Activated CD8-positive, alpha-beta T cell treated with anti-CD3 and anti-CD28 coated beads, Interleukin-2, amount 10 ng/mL, durations not matched to agents 7 days and 5 days (primary cell): ENCODE measurements at places on chromosomes 1 and 21. TPM values are rescaled to one million over a fixed set of nuclear protein-coding genes. Genes with fewer than 3 reads are reported as not detected.

DNA sequence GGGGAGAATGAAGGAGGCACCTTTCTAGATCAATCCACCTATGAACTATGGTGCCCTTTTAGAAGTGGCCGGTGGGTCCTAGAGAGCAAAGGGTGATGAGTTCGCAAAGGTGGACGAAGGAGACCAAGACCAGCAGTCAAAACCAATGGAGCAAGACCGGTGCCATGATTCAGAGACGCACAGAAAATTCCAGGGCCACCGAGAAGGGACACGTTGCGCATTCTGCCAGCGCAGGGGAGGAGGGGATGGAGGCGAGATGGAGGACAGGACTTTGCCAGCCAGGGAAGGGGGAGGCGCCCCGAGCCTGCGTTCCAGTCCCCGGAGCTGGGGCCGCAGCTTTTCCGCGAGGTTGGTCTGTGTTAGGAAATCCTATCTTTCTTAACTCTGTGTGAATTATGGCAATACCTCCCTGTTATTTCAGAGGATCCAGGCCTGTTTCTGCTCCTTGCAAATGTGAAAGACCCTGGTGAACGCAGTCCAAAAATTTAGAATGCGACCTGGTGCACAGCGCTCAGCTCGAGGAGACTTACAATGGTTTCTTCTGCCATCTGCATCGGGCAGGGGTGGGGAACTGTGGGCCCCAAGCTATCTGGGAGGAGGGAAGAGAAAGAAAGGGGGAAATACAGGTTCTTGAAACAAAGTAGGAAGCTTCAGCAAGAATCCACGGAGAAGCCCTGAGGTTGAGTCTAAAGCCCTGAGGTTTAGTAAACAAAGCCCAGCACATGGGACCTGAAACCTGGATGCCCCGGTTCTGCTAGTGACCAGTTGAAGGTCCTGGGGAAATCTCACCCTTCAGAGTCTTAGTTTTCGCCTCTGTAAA, 129.4 kb downstream of the MRPS6 start:
- peaks cover 60% of the 10 kb centered on the region for H3K4me1 ChIP-seq
- peaks cover 6% of the 10 kb centered on the region for H3K36me3 ChIP-seq
- no peak for DNase-seq
- H3K27ac ChIP-seq, result no peak overlapping the region
- no peaks in the 10 kb centered on the region for H3K27me3 ChIP-seq
- peak overlapping the region; percentile 73 for H3K4me3 ChIP-seq

- peak; percentile 71 for DNase-seq
- peaks cover 29% of the 10 kb centered on the region for H3K4me1 ChIP-seq
- peak overlapping the region; percentile 42 for H3K4me3 ChIP-seq
- H3K27me3 ChIP-seq, result peaks cover 48% of the 10 kb centered on the region
- H3K27ac ChIP-seq, result no peak overlapping the region
These were observed 3.4 kb downstream of the ADGRB2 start for GRCh38 chr1:31760471-31761470.

GRCh38 chr1:17134034-17134433, 14.8 kb upstream of the PADI2 start:
- no peaks in the 10 kb centered on the region for H3K4me1 ChIP-seq
- DNase-seq, result no peak
- peaks cover 15% of the 10 kb centered on the region for H3K27me3 ChIP-seq
- no peaks in the 10 kb centered on the region for H3K36me3 ChIP-seq
- H3K27ac ChIP-seq, result no peak overlapping the region

DNA sequence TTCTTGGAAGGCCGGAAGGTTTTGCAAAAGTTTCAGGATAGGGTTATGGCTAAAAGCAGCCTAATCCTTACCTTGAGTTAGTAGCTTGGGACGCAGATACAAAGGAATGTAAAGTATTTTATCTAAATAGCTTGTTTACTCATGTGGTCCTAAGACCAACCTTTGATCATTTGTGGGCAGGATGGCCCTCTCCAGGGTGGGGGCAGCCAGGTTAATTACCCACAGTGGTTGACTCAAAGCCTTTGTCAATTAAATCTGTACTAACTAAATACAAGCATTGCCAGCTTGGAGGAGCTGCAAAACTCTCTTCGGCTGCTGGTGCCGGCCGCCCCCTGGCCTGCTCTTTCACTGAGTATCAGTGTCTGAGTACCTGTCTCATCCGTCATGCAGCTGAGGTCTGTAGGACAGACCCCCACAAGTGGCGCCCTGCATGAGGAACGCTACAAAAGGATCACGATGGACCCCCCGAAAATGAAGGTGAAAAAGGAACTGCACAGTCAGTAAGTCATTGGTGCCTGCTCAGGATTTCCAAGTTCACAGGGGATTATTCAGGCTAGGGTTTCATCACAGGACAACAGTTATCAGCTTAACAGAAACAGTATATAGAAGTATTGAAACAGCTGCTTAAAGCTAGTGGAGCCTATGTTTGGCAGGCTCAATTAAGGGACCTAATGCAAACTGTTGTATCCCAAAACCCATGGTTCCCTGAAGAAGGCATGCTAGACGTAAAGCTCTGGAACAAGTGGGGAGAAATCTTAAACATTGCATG, 212.5 kb upstream of the MAP1LC3C start:
- H3K27ac ChIP-seq, result no peak overlapping the region
- H3K4me1 ChIP-seq, result no peaks in the 10 kb centered on the region
- H3K36me3 ChIP-seq, result no peaks in the 10 kb centered on the region
- H3K4me3 ChIP-seq, result no peak overlapping the region

DNA sequence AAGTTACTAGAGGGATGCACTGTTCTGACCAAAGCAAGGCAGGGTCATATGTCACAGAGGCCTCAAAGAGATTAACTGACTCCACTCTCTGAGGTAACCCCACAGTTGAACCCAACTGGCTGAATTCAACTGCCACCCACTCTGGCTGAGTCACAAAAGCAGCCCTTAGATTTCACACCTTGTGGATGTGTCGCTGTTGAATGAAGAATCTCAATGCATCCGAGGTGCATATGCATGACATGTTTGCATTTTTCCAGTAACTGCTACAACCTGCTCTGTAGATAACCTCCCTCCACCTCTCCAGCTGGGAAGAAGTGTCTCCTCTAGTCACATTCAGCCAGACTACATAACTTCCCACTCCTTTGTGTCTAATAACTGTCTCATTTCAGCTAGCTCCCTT, 27.9 kb upstream of the KIF21B start:
- peaks cover 8% of the 10 kb centered on the region for H3K27me3 ChIP-seq
- DNase-seq, result no peak
- no peak overlapping the region for H3K4me3 ChIP-seq
- H3K27ac ChIP-seq, result no peak overlapping the region

DNA sequence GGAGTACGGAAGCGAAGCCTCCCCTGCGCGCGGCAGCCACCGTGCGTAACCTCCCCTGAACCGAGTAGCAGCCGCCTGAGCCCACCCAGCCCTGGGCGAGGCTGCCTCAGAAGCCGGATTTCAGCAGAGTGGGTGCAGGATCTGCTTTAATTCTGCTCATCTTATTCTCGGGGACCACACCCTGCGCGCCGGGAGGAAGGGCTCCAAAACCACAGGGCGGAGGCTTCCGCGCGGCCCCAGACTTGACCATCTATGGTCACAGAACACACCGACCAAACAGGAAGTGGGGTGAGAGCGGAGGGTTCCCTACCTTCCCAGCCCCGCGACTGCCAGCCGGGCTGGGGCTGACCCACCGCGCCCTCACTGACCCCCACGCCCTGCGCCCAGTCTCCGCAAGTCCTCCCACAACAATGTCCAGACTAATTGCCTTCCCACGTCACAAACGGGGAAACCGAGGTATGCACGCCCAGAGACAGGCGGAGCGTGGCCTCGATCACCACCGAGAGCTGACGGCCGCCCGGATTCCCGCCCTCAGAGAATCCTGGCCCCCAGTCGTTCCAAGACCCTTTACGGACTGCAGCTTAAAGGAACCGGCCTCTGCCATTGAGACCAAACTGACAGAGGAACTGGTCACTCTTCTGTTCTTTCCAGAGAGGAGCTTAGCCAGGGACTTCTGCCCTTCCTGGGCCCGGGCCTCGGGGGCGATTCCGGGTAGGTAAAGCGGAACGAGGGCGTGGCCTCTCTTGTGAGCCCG, 595 bp upstream of the CAP1 start:
- peak overlapping the region; percentile 99 for H3K27ac ChIP-seq
- no peaks in the 10 kb centered on the region for H3K27me3 ChIP-seq
- peak; percentile 94 for DNase-seq
- H3K4me3 ChIP-seq, result peak overlapping the region; percentile 93
- peaks cover 56% of the 10 kb centered on the region for H3K4me1 ChIP-seq

The AMY1B gene
- total RNA-seq, result not detected

- H3K27me3 ChIP-seq, result peaks cover 60% of the 10 kb centered on the region
- peak overlapping the region; percentile 68 for H3K4me3 ChIP-seq
- peak; percentile 50 for DNase-seq
- H3K36me3 ChIP-seq, result no peaks in the 10 kb centered on the region
- H3K27ac ChIP-seq, result no peak overlapping the region
These were observed 1.7 kb upstream of the RIPK4 start for GRCh38 chr21:41768437-41769042.

The SPRR3 gene
- not detected for total RNA-seq

GRCh38 chr1:67830226-67830625, 3.0 kb downstream of the GNG12 start:
- no peaks in the 10 kb centered on the region for H3K36me3 ChIP-seq
- peaks cover 26% of the 10 kb centered on the region for H3K4me1 ChIP-seq
- peaks cover 55% of the 10 kb centered on the region for H3K27me3 ChIP-seq
- DNase-seq, result no peak
- no peak overlapping the region for H3K4me3 ChIP-seq

The OR14C36 gene
- not detected for total RNA-seq

GRCh38 chr1:116388122-116388521, 15.1 kb downstream of the ATP1A1 start:
- no peak overlapping the region for H3K27ac ChIP-seq
- H3K36me3 ChIP-seq, result peaks cover 86% of the 10 kb centered on the region
- no peak for DNase-seq
- no peaks in the 10 kb centered on the region for H3K27me3 ChIP-seq

The SLC25A34 gene
- 1.6 TPM for total RNA-seq

DNA sequence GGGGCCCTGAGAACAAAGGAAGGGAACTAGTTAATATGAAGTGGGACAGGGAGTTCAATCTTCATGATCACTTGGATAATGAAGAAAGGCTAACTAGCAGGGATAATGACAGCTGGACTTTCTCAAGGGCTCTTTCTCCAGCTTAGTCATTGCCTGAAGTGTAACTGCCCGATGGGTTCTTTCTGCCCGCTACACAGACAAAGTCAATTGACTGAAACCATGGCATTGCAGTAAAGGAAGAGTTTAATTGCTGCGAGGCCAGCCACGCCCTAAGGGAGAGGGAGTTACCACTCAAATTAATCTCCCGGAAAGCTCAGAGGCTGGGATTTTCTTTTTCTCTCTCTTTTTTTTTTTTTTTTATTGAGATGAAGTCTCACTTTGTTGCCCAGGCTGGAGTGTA, 16.6 kb upstream of the SLC2A5 start:
- H3K27me3 ChIP-seq, result peaks cover 40% of the 10 kb centered on the region
- H3K36me3 ChIP-seq, result no peaks in the 10 kb centered on the region
- H3K4me1 ChIP-seq, result peaks cover 23% of the 10 kb centered on the region
- DNase-seq, result no peak
- H3K27ac ChIP-seq, result no peak overlapping the region

The C8A gene
- total RNA-seq, result not detected

DNA sequence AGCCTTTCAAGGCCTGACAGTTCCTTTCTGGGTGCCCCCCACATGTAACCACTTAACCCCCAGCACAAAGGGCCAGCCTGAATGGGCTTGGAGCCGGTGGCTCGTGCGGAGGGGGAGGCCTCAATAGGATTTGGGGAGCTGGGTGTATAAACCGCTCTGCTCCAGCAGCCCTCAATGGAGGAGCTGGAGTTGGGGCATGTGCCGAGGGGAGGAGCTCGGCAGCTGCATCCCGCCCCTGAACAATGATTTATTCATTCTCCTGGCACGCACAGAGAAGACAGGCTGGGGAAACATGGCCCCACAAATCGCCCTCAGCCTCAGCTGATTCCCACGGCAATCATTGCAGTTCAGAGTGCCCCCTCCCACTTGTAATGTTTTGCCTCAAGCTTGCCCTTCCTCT, 6.9 kb upstream of the C1orf216 start:
- H3K27me3 ChIP-seq, result no peaks in the 10 kb centered on the region
- H3K4me1 ChIP-seq, result peaks cover 3% of the 10 kb centered on the region
- H3K4me3 ChIP-seq, result no peak overlapping the region
- H3K27ac ChIP-seq, result no peak overlapping the region

DNA sequence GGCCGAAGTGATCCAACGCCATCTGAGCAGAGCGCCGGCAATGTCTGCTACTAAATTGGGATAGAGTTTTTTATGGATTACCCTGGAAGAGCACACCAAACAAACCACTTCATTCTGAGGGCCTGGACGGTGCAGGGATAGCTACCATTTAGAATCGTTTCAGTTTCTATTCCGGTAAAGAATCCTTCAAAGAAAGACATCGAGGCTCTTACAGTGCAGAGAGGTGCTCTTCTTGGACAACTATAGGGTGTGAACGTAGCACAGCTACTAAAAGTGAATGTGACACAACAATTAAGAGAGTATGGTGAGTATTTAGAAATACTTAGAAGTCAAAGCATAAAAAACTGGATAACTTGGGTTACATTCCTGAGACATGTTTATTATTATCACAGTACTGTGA, 16.1 kb downstream of the HIVEP3 start:
- DNase-seq, result peak; percentile 13
- H3K4me3 ChIP-seq, result no peak overlapping the region
- H3K36me3 ChIP-seq, result peaks cover 3% of the 10 kb centered on the region
- H3K27ac ChIP-seq, result peak overlapping the region; percentile 69

The S100A4 gene
- total RNA-seq, result 665 TPM

GRCh38 chr1:6635910-6636760, 11.5 kb downstream of the THAP3 start:
- H3K4me1 ChIP-seq, result no peaks in the 10 kb centered on the region
- DNase-seq, result no peak
- no peaks in the 10 kb centered on the region for H3K27me3 ChIP-seq
- no peak overlapping the region for H3K4me3 ChIP-seq

DNA sequence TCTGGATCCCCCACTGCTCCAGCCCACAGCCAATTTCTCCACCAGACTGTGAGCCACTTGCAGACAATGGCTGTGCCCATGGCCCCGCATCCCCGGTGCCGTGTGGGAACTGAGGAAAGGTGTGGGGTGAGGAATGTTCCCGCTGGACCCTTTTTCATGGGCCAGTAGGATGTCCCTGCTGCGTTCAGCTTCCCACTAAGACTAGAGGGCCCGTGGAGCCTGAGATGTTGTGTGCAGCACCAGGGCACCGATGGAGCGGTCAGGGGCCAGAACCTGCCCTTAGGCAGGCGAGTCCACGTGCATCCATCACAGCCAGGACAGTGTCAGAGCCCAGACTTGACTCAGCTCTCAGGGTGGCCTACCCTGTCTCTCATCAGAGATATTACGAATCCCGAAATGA, 105.7 kb upstream of the COL6A1 start:
- H3K4me1 ChIP-seq, result peaks cover 6% of the 10 kb centered on the region
- H3K27ac ChIP-seq, result no peak overlapping the region
- no peak overlapping the region for H3K4me3 ChIP-seq

DNA sequence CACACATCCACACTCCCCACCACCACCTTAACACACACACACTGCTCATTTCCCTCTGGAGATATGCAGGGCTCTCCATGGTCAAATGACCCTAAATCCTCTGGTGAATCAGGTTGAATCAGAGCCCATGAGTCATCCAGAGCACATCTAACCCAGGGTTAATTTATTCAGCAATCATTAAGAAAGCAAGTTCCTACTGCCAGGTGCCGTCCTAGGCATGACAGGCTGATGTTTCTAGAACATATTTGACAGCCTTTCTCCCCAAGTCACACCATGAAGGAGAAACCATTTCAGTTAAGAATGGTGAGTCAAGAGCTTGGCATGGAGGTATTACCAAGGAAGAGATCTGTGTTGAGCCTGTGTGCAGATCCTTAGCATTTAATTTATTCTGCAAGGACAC, 194.3 kb upstream of the CAMK1G start:
- no peak overlapping the region for H3K27ac ChIP-seq
- no peak for DNase-seq
